ENCODE measurements at places on chromosomes 3 and 15.

DNA sequence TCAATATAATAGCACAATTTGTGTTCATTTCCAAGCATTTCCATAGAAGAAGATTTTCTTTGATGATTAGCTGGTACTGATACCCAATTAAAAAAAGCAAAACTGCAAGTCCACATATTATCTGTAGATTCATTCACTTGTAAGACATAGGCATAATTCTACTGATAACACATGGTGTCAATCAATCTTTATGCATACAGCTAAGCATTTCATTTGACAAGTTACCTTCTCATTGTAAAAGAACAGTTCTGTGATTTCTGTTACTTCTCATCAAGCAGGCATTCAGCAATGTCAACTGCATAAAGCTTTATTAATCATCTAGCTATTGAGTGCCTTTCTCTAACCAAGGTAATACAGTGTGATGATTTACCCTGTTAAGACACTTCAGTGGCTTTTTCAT lies 672.0 kb downstream of the PLOD2 start:
- DNase-seq, result no peak

GRCh38 chr15:67825881-67826716 lies 790 bp downstream of the SKOR1 start:
- DNase-seq, result no peak

DNA sequence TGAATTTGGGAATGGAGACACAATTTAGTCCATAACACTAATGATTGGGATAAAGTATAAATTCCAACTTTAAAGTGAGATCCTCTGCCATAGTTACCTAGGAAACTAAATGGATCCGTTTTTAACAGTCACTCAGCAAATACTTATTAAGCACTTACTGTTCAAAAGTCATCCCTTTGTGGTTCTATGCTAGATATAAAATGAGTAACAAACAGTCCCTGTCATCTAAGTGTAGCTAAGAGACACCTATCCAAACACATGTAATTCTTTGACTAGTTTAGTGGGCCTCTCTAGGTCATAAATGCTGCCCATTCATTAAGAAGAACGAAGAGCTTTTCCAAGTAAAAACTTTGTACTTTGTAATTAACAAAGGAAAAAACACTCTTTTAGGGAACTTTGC lies 244.2 kb upstream of the CDIN1 start:
- DNase-seq, result no peak

DNA sequence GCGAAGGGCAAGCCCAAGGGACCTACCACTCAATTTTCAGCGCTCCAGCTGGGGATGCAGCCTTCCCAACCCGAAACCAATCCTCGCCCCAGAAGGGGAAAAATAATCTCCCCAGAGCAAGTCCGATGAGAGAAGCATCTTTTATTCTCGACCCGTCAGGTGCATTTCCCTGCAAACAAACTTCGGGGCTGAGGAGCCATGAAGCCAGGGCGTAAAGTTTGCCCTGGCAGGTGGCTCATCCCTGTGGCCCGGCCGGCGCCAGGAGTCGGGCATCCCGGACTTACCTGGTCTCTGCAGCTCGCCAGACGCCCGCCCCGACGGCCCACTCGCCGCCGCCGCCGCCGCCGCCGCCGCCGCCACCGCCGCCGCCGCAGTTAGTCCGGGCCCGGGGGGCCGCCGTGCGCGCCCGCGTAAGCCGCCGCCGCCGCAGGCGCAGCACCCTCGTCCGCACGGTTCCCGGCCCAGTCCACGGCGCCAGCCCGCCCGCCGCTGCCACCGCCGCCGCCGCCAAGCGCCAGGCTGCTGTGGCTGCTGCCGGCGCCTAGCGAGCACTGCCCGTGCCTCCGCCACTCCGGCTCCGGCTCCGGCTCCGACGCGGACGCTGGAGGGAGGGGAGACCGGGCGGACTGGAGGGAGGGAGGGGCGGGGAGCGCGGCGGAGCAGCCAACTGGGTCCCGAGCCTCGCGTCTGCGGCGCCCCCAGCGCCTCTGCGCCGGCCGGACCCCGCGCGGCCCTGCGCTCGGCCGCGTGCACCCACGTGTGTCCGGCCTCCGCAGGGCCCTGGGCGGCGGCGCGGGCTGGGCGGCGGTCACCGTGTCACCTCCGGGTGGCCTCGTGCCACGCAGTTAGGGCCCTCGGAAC lies at the start of gene CNTN3:
CNTN3 (minus strand) TSS at position 553 of the 861 bp plus-strand sequence. CDS start 93,547 bp downstream, outside the sequence.
- no peak for DNase-seq

- no peak for DNase-seq
Observed at GRCh38 chr15:88695691-88696251, 57.0 kb downstream of the ISG20 start.

Data from HuH-7.5 (cell line).